ENCODE measurements at places on chromosomes 7 and 10.

- DNase-seq = no peak
Measured at GRCh38 chr7:50285269-50285668, 19.2 kb upstream of the IKZF1 start.

- no peak for DNase-seq
Measured at GRCh38 chr7:2100278-2101208, 132.2 kb downstream of the MAD1L1 start.

- no peak for DNase-seq
Measured at GRCh38 chr7:26657206-26657641, 207.2 kb downstream of the SKAP2 start.

- DNase-seq = no peak
Measured at GRCh38 chr10:124291001-124291701, 127.6 kb downstream of the OAT start.

DNA sequence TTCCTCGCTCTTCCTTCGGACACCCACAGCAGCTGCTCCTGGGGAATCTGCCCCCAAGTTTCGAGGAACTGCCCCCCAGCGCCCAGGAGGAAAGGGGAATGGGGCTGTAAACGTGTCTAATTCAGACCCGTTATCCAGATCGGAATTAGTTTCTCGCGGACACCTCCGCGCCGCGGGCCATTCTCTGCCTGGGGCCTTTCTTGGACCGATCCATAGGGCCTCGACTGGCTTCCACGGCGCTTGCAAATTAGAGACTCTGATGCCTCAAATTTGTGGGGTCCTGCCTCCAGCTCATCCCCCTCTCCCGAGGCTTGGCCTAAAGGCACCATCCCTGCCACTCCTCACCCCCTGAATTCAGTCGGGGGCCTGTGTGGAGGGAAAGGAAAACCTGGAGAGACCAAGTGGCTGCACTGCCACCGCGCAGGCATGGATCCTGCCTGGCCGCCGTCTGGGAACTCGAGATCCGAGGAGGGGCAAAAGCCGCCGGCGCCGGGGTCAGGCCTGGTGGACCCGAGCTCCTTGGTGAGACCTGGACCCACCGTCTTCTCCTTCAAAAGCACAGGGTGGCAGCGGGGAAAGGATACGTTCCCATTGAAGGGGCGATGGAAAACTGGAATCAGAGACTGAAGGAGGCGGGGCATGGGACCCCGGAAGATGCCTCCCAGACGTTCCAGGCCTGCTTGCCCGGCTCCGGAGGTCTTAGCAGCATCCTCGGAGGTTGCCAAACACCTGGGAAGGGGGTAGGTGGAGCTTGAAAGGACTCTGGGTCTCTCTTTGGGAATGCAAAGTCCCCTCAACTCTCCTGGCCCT is 13.7 kb downstream of the LBX1 start:
- DNase-seq = no peak

DNA sequence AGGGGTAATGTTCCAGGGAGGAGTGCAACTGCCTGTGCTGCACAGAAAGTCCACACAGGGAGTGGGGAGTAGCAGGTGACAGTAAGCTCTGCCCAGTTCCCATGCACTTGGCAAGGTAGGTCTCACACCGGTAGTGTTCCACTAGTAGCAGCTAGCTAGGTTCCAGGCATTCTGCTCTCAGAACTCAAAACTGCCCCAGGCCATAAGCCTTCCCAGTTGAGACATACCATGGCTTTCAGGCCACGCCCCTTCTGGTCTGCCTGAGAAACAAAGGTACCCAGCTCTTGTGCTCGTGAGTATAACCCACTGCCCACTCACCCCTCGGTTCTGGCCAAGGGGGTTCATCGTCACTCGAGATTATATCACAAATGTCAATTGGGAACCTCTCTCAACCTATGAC is 12.6 kb downstream of the CASP7 start:
- DNase-seq = no peak

- no peak for DNase-seq
Measured at GRCh38 chr10:75955973-75956502, 524.6 kb downstream of the LRMDA start.

DNA sequence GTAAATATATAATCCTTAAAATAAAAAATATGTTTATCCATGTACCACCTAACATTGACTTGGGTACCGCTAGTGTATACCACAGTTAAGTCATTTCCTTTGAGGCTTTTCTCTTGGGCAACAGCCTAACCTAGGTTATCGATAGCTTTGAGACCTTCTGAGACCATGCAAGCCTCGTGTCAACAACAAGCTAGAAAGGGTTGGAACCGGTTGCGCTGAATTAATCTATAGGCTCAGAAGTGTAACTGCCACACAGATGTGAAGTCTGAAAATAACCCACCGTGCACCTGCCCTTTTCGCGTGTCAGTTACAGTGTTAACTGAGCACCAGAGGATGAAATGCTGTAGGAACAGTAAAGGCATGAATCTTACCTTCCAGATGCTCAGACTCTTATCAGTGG is 59.8 kb downstream of the ARID5B start:
- DNase-seq = no peak

DNA sequence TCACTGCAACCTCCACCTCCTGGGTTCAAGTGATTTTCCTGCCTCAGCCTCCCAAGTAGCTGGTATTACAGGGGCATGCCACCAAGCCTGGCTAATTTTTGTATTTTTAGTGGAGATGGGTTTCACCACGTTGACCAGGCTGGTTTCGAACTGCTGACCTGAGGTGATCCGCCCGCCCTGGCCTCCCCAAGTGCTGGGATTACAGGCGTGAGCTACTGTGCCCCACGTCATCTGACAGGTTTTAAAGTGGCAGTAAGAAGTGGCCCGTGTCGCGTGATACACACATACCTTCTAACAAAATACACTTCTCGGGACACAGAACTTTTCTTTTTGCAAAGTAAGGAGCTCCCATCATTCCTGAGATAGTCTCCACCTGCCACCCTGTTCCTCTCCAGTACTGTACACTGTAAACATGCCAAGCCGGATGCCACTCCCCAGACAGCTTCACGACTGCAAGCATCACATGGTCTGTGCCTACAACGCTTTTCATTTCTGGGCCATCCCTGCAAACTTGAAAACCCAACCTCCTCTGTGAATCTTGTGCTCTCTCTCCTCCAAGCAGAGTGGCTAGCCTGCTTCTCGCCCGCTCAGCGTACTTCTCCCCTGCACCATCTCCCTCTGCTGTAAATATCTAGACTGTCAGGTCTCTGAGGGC is 256.3 kb upstream of the KLF14 start:
- DNase-seq = no peak

DNA sequence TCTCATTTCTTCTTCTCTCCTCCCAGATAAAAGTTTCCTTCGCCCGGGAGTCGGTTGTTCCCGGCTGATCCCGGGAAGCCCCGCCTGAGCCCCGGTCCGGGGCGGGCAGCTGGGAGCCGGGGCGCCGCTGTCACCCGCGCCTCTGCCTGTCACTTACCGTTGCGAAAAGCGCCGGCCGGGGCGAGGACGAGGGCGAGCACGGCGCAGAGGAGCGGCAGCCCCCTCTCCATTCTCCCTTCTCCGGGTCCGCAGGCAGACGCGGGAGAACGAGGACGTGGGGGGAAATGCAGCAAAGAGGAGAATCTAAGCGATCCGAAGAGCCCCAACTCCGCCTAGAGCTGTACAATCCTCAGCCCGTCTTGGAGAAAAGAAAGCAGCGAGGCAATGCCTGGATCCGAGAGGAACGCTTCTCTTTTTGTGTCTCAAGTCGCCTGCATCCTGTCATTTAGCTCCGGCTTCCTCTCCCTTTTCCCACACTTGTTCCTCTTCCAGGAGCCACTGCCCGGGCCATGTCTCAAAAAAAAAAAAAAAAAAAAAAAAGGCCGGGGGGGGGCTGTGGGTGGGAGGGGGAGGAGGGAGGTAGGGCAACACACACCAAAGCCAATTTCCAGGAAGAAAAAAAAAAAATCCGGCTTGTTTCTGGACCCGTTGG is at the start of gene NRP1:
NRP1 (minus strand) TSS at position 515 of the 652 bp plus-strand sequence; CDS start at position 230, 285 bp downstream.
- no peak for DNase-seq
